ENCODE measurements at places on chromosomes 6 and 20. TPM values are rescaled to one million over a fixed set of nuclear protein-coding genes. Genes with fewer than 3 reads are reported as not detected.

GRCh38 chr6:113172531-113172966 lies 684.6 kb upstream of the MARCKS start:
- DNase-seq, result no peak

- DNase-seq, result no peak
Observed at GRCh38 chr6:168060521-168060931, 18.5 kb downstream of the FRMD1 start.

DNA sequence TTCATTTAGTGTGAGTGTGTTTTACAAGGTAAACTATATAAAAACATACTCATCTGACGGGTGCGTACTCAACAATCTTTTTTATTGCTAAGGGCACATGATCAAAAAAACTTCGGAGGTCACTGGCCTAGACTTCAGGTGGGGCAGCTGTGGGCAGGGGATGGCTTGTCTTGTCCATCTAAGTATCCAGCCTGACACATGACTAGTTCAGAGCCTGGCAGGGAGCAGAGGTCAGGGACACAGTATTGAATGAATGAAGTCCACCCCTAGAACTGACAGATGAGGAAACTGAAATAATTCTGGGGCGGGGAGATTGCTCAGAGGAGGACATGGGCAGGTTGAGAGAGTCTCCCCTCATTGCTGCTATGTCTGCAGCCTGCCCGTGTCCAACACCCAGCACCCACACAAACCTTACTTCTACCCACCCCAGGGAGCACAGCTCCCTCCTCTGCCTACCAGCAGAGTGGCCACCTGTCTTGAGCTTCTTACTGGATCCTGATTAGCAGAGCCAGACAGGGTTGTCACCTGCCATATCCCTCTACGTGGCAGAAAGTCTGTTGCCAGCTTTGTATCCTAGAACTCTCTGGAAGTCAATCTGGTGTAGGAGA lies 48.9 kb downstream of the MRPL14 start:
- DNase-seq, result no peak

DNA sequence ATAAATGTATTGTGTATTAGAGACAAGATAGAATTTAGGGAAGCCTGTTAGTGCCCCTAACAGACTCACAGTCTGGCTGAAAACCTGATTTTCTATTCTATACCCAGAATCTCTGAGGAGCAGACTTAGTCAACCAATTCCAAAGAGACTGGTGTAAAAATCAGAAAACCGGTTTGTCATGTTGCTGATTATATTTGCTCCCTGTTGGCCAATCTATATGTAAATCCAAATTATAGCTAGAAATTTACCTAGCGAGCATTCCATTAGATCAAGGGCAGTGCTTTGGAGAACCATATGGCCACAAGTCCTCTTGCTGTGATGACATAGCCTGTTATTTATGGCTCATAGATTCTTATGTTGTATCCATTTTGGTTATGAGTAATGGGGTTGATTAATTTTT lies 4.8 kb downstream of the NFYA start:
- DNase-seq, result no peak

DNA sequence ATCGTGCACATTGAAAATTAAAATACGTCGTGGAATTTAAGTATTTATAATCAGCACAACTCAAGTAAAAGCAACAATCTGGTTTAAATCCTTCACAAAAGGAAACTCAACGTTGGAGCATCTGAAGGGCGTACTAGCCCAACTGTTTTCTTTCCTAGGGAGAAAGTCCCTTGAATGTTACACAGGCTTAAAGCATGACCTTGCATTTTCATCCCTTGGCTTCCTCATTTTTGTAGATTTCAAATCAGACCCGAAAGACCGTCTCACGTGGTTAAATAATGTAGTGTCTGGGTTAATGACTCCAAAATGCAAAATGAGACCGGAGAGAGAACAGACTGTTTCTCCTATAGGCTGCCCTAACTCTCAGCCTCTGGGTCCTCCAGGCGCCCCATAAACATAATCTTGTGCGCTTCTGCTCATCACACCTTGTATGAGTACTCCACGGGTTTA lies 249.2 kb upstream of the RREB1 start:
- DNase-seq, result no peak

GRCh38 chr20:25250508-25250907 lies 2.6 kb downstream of the PYGB start:
- DNase-seq, result no peak

DNA sequence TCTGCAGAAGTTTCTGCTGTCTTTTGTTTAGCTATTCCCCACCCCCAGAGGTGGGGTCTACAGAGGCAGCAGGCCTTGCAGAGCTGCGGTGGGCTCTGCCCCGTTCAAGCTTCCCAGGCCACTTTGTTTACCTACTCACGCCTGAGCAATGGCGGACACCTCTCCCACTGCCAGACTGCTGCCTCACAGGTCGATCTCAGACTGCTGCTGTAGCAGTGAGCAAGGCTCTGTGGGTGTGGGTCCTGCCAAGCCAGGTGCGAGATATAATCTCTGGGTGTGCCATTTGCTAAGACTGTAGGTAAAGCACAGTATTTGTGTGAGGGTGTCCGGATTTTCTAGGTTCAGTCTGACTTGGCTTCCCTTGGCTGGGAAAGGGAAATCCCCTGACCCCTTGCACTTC lies 23.6 kb upstream of the ZNF337 start:
- no peak for DNase-seq

- no peak for DNase-seq
Observed at GRCh38 chr6:17585766-17586490, 14.2 kb upstream of the FAM8A1 start.

DNA sequence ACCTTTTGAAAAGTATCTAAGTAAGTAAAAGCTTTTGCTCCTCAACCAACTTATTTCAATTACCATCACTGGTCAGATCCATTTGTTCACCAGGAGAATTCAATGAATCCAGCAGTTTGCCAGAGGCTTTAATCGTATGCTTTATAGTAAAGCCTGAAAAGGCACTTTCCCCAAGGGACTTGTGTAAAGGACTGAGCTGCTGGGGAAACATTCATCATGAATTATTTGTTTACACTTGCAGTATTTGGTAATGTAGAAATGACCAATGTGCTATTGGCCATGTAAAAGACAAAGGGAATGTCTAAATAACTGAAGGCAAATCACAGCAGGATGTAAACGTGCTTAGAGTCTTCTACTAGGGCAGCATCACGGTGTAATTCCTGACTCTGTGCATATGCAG lies 471.4 kb downstream of the ADGRB3 start:
- DNase-seq, result no peak

DNA sequence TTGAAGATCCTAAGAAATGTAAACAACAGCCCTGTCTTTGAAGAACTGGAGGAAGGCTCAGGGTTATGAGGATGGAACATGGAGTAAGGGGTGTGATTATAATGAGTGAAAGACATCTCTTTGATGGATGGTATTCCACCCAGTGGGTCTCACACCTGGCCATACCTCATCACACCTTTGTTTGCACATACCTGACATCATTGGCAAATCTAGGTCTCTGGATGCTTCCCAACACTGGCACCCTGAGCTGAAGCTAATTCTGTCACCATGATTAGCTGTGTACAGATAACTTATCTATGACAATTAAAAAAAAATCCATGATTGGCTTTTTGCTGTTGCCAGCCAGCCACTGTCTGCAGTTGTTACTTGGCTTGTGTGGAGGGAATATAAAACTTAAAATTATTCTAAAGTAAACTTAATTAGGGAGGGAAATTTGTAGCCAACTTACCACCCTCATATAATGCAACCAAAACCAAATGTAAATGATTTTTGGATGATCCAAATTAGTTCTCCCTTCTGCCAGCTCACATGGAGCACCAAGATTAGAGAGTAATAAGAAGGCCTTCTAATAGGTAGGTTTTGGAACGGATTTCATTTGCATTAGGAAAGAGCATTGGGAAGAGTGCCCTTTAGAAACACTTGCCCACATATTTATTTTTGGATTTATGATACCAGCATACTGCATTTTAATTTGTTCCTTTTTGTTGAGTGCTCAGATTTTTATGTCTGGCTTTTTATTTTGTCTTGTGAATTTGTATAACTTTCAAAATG lies 249.5 kb downstream of the SOX4 start:
- no peak for DNase-seq

- DNase-seq, result peak; percentile 90
Observed at GRCh38 chr6:152983637-152984512, 1.0 kb upstream of the FBXO5 start.

DNA sequence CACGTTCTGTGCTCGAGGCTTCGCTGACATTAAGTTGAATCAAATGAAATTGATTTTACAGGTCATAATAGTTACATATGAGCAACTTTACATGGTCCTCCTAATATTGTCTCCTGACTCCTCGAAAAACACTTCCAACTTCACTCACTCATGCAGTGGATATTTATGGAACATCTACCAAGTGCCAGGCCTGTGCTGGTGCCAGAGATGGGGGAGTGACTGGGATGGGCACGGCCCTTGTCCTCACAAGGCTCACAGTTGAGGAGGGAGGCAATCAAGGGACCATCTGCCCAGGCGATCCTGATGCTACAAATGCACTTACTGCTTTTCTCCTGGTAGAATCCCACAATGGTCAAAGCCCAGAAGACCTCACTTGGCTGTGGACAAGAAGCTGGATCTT lies 426.4 kb downstream of the PREX1 start:
- no peak for DNase-seq

GRCh38 chr6:108767418-108768165 lies 80.6 kb upstream of the ARMC2 start:
- DNase-seq, result no peak

The ATXN1 gene
- 14.7 TPM for polyA plus RNA-seq

The MUC22 gene
- polyA plus RNA-seq, result not detected

The MMP24 gene
- polyA plus RNA-seq, result 0.52 TPM

The ADAM33 gene
- 71.3 TPM for polyA plus RNA-seq

The MYMX gene
- 21.9 TPM for polyA plus RNA-seq

The SLC12A5 gene
- 0.52 TPM for polyA plus RNA-seq

The COL9A3 gene
- polyA plus RNA-seq, result 6.1 TPM

The MMS22L gene
- 5.0 TPM for polyA plus RNA-seq
